Ureter (tissue), 1 donor: ENCODE measurements at places on chromosomes 7 and 10.

- no peak for DNase-seq
These were observed 18.3 kb downstream of the STEAP1B start for GRCh38 chr7:22481726-22482125.

- no peak for DNase-seq
These were observed 30.4 kb upstream of the OTUD1 start for GRCh38 chr10:23408330-23408976.

GRCh38 chr7:97005183-97006054, at the start of gene DLX6:
DLX6 (plus strand) TSS chr7:97005553; CDS start chr7:97005978, 425 bp downstream.
- DNase-seq: no peak

- peak; percentile 61 for DNase-seq
These were observed 23.7 kb downstream of the SHH start for GRCh38 chr7:155788616-155789000.

- no peak for DNase-seq
These were observed 48.1 kb downstream of the CDC123 start for GRCh38 chr10:12243864-12244620.

DNA sequence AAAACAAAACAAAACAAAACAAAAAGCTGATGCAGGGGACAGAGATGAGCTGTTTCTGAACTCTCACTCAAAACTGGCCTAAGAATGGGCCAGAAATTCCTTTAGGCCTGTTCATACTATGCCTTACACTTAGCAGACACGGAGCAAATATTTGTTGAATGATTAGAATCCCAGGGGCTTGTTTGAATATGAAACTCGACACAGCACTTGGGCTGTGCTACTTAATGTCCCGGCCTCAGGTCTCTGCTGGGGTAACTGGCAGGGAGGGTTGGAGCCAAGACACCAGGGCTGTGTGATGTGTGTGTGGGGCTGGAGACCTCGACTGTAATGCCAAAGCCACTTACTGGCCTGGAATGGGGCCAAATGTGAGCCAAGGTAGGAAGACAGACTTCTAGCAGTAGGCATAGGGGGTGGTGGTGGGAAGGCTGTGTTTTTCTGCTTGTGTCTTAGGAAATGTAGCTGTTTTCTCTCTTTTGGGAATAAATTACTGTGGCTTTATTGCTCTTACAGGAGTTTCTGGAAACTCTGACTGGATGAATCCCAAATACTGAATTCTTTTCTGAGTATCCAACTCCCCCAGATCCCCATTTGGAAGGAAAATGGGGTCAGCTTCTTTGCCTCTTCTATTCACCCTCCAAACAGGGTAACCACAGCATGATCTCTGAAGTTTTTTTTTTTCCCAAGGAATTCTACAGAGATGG, 66.7 kb downstream of the EMX2 start:
- DNase-seq: no peak

GRCh38 chr7:5278766-5279165, 4.0 kb upstream of the SLC29A4 start:
- DNase-seq: no peak

GRCh38 chr7:11341285-11341944, 367.7 kb downstream of the PHF14 start:
- DNase-seq: no peak

DNA sequence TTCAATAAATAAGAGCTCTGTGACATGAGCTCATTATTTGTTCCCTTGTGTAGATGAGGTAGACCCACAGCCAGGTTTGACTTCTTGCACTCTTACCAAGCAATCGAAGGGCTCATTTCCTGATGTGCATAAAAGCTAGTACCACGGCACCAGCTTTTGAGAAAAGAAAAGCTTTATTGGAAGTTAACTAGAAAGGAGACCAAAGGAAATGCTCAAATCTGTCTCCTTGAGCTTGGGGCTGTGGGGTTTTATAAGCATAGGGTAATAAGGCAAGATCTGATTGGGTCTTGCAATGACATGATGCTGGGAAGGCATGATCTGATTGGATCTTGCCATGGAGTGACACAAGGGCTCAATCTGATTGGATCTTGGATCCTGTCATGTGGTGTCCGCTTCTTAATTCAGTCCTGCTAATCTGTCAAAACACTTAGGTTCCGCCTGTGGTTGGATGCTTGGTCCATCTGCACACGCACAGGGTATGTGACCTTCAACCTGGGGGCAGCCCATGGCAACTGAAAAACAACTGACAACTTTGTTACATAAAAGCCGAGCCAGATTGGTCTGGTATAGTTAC, 47.8 kb upstream of the FRMD4A start:
- DNase-seq: no peak

GRCh38 chr10:102599565-102600327, 44.5 kb upstream of the TRIM8 start:
- no peak for DNase-seq

- no peak for DNase-seq
These were observed 58.1 kb upstream of the SEC61G start for GRCh38 chr7:54817152-54817551.

DNA sequence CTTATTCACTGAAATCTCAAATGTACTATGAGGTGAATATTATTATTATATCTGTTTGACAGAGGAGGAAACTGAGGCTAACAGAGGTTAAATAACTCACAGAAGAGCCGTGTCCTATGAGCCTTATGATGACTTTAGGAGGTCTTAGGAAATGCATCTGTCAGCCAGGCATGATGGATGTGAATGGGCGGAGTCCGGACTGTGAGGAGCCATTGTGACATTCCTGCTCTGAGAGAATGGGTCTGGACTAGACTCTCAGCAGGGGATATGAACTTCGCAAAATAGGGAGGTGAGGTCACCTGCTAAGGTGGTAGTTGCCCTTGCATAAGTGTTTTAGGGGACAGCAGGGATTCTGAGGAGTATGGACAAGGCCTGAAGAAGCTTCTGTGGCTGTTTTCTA, 153.6 kb downstream of the TMEM178B start:
- DNase-seq: no peak

DNA sequence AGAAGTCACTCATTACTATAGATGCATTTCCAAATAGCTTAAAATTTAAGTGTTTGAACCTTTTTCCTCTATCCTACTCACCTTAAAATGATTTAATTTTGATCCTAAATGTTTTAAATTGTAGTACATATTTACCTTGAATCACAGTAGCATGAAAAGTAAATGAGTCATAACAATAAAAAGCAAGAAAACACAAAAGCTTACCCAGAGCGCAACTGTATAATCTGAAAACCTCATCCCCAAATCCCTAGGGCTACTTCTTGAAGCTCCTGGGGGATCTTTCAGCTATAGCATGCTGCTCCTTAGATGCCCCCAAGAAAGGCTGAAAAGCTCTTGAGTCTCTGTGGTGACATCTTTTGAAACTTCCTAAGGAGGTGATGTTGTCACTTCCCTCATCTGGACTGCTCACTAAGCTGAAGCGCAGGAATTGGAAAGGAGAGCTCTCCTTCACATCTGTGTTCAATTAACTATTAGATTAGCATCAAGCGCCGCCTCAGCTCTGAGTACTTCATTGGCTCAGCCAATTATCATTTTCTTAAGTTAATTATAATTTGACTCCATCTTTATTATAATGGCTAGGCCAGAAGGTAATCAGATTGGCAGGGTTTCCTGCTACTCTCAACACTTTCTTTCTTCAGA, 60.2 kb downstream of the SEMA3E start:
- no peak for DNase-seq

DNA sequence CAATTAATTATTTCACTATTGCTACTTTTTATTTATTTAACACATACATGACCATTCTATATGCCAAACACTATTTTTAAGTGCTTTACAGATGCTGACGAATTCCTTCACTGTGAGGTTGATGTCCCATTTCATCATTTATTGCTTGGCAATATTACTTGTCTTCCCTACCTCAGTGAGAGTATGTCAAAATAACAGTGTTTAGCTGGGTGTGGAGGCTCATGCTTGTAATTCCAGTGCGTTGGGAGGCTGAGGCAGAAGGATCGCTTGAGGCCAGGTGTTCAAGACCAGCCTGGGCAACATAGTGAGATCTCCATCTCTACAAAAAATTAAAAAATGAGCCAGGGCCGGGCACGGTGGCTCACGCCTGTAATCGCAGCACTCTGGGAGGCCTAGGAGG, 19.8 kb upstream of the MRC1 start:
- no peak for DNase-seq

DNA sequence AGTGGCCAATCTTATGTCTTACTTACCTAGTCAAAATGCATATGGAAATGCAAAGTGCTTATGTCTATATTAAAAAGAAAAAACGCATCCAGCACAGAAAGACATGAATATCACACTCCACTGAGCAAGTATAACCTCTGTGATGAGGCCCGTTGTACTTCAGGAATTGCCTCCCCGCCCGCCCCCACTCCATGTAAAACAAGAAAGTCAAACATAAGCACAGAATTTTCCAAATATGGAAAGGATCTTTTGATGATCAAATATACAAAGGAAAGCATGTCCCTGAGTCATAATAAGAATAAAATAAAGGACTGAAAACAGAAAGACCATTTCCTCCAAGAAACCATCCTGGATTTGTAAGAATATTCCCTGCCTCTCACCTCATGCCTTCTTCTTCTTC, 229.1 kb downstream of the BAMBI start:
- DNase-seq: no peak

DNA sequence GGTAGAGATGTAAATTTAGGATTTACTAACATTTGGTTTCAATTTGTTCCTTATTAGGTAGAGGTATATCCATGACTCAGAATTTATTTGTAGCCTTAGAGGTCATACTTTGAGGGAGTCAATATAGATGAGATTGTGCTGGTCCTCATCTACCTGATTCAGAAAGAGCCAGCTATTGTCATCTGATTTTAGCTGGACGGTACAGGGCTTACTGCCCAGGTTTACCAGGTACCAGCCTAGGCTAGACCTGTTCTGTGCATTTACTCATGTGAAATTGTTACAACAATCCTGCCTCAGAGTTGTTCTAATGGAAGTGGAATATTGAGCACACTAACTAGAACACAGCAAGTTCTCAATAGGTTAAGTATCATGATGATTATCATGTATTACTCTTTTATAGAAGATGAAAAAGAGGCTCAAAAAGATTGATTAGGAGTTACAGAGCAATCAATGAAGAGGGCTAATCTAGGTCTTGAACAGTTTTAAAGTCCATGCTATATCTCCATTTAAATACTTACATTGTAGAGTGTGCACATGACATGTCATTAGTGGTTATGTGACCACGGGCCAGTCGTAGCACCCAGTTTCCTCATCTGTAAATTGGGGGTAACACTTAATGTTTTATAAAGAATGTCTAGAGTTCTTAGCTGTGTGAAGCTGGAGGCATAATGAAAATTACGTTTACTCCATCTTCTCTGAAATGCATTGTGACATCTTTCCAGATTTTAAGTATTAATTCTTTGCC, 42.1 kb downstream of the TRIM24 start:
- DNase-seq: no peak

- DNase-seq: no peak
These were observed 96.7 kb downstream of the ANLN start for GRCh38 chr7:36486336-36486735.

- DNase-seq: no peak
These were observed 348.3 kb downstream of the GPR158 start for GRCh38 chr10:25522946-25523608.

- no peak for DNase-seq
These were observed at the start of gene SAMD9L for GRCh38 chr7:93148144-93148543. SAMD9L (minus strand) TSS chr7:93148385; CDS start chr7:93135971, 12,414 bp downstream.

GRCh38 chr10:7117806-7118674, 292.8 kb downstream of the SFMBT2 start:
- DNase-seq: no peak

GRCh38 chr10:86579883-86580520, 58.4 kb upstream of the WAPL start:
- no peak for DNase-seq

GRCh38 chr10:22335173-22335933, 9.9 kb upstream of the SPAG6 start:
- DNase-seq: peak; percentile 52

DNA sequence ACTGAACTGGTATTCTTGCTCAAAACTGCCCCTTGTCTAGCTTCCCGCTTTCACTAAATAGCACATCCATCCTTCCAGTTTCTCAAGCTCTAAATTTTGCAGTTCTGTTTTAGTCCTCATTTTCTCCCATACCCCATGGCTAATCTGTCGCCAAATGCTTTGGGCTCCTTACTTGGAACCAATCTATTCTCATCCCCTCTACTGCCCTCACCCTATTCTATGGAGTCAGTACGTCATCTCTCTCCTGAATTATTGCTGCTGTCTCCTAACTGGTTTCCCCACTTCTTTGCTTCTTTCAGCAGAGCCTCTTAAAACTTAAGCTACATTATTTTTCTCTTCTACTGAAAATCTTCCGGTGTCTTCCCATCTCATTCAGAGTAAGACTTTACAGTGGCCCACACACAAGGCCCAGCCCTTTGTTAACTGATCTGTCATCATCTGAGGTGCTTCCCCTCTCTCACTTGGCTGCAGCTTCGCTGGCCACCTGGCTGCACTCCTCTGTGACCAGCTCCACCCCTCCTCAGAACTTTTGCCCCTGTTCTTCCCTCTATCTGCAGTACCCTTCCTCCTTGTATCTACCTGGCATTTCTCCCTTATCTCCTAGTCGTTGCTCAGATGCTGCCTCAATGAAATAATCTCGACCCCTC, 9.9 kb downstream of the STARD3NL start:
- DNase-seq: no peak

GRCh38 chr7:16904076-16904475, 22.3 kb upstream of the AGR3 start:
- no peak for DNase-seq

DNA sequence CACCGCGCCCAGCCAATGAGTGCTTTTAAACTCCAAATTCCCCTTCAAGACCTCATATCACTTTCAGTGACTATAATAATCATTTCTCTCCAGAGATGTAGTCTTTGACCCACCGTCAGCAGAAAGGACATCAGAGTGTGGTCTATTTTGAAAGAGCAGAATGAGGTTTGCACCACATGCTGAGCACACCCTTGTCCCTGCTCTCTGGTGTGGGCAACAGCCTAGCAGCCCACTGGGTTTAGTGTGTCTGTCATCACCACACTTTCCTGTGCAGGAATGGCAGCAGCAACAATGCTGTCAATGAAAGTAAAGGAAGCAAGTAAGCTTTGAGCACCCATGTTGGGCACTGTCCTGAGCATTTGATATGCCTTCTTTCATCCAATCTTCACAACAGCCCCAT, 122.4 kb downstream of the PLXNA4 start:
- DNase-seq: no peak

GRCh38 chr7:26318921-26319320, 27.3 kb downstream of the SNX10 start:
- no peak for DNase-seq

- DNase-seq: no peak
These were observed 787 bp downstream of the CCL26 start for GRCh38 chr7:75771224-75771623.

GRCh38 chr7:27271384-27271783, 28.8 kb downstream of the EVX1 start:
- DNase-seq: no peak
